ENCODE measurements at places on chromosomes 2 and 18.

DNA sequence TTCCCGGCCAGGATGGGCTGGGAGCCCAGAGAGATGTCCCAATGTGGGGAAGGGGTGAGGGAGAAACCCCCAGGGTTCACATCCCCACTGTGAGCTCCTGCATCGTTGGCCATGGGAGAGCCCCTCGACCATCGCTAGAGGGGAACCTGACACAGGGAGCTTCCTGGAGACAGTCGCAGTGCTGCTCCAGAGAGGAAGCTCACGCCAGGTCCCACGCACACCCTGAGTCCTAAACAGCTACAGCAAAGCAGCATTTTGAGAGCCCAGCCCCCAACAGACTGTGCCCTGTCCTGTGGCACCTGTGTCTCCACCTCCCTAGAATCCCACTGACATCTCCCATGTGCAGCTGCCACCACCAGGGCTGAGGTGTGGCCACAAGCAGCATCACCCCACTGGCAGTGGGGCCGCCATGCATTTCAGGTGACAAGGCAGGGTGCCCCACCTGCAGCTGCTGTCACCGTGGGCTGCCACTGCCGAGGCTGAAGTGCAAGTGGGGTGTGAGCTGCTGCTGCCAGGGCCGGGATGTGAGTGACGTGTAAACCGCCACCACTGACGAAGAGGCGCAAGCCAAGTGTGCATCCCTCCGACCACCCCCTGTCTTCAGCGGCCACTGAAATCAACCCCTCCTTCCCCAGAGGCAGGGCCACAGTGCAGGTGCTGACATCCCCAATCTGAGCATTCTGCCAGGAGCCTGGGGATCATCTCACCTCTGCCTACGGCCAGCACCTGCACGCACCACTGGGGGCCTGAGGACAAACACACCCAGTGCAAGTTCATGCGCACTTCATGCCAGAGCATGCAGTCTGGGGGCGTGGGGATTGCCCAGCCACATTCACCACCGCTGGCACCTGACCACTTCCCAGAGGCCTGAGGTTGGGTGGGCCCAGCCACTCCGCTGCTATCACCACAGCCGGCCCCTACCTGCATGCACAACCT is 467.7 kb upstream of the SALL3 start:
- DNase-seq = no peak

DNA sequence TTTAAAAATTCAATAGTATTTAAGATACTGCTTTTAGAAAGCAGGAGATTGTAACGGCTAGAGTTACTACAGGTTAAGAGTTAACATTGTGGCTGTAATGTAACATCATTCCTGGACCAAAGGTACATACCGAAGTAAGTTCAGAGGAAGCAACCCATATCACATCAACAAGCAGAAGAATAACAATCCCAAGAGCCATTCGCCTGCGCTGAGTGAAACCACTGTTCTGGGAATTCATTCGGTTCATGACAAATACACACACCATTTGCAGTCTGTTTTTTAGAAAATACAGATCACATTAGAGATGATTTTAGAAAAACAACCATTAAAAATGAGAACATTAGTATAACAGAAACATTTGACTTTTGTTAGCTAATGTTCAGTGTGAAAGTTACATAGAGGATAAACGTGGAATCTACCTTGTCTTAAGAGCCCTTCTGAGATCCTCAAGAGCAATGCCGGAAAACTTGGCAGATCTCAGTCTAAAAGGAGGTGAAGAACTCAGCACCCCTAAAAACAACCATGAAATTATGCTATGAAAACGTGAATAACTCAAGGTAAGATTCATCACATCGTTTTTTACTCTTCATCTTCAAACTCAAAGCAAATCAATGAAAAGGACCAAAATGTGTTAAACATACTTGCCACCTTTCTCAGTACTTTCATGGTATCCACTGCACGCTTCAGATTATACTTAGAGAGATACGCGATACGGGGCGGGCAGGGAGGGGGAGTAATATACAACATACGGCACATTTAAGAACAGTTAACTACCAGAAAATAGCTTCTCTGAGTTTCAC is 1.2 kb downstream of the SLC35F5 start:
- no peak for DNase-seq

DNA sequence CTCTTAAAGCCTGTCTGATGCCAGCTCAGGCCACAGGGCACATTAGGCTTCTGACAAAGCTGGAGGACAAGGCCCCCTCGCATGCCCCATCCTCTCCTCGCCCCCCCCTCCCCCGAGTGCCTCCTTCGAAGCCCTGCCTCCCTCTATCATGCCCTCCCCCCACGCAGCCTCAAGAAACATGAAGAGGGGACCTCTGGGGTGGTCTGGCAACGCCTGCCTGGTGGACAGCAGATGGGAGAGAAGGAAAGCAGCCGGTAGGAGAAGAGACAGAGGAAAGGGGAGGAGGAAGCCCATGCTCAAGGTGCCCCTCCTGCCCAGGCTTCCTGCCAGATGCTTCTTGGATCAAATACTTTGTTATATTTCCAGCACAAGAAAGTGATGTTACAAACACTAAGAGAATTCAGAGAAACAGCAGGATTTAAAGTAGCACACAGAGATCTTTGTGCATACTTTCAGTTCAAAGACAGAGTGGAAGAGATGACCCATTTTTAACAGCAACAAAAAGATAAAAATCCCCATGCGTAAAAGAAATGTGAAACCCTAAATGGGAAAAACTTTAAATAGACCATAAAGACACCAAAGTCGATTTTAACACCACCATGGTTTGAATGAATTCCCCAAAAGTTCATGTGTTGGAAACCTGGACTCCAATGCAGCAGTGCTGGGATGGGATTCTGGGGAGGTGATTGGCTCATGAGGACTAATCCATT is 19.0 kb downstream of the BOK start:
- DNase-seq = no peak

GRCh38 chr18:44709307-44710126 is 28.8 kb downstream of the SETBP1 start:
- DNase-seq = no peak

- DNase-seq = no peak
Observed at GRCh38 chr18:73639788-73640187, 507.8 kb downstream of the FBXO15 start.

- DNase-seq = no peak
Observed at GRCh38 chr2:3073041-3073595, 304.5 kb downstream of the EIPR1 start.

GRCh38 chr2:990970-991369 is 40.3 kb downstream of the SNTG2 start:
- DNase-seq = no peak

GRCh38 chr18:73136134-73136533 is 268.3 kb upstream of the NETO1 start:
- no peak for DNase-seq

DNA sequence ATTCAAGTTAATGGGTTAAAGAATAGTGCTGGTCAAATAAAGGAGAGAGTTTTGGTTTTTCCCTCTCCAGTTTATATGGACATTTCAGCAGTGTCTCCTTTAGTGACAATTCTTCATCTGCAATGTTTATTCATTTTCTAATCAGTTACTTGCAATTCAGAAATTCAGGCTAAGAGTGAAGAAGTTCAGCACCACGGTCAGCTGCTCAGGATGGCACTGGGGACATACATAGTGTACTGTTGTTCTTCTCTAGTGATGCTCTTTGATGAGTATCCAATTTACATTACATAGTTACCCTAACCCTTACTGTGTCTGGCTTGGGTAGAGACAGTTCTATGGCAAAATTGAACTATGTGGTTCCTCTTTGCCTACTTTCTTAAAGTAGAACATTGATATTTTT is 412.7 kb downstream of the CNTNAP5 start:
- peak; percentile 50 for DNase-seq

DNA sequence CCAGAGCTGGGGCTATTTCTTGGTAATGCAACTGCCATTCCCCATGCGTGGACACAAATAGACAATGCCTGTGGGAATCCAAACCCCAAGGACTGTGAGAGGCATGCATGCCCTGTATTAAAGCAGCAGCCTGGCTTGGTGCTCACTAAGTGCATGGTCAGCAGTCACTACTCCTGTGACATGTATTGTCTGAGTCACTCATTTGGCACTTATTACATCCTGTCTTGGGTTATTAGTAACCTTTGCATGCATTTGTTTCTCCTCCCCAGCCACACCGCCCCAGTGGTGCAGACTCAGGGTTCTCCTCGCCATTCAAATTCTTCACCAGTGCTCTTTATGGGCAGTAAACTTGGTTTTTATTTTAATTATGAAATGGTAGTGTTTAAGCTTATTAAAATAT is 30.2 kb downstream of the PRKCE start:
- no peak for DNase-seq

- DNase-seq = no peak
Observed at GRCh38 chr2:188785490-188785889, 188.7 kb upstream of the COL3A1 start.

DNA sequence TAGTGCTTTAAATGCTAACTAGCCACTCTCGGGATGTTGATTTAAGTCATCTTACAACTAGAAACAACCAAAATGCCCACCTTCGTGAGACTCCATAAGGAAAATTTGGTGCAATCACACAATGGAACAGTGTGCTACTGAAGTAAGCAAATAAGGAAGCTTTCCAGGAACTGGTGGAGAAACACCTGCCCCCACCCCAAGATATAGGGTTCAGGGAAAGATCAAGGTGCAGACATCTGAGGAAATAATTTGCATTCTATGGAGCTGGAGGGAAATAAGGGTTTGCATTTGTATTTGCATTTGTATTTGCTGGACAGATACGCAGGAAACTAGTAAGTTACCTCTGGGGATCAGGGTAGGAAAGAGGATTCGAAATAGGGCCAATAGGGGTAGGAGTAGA is 90.9 kb downstream of the ACAA2 start:
- no peak for DNase-seq

GRCh38 chr18:22344908-22345670 is 72.6 kb downstream of the CTAGE1 start:
- DNase-seq = no peak

DNA sequence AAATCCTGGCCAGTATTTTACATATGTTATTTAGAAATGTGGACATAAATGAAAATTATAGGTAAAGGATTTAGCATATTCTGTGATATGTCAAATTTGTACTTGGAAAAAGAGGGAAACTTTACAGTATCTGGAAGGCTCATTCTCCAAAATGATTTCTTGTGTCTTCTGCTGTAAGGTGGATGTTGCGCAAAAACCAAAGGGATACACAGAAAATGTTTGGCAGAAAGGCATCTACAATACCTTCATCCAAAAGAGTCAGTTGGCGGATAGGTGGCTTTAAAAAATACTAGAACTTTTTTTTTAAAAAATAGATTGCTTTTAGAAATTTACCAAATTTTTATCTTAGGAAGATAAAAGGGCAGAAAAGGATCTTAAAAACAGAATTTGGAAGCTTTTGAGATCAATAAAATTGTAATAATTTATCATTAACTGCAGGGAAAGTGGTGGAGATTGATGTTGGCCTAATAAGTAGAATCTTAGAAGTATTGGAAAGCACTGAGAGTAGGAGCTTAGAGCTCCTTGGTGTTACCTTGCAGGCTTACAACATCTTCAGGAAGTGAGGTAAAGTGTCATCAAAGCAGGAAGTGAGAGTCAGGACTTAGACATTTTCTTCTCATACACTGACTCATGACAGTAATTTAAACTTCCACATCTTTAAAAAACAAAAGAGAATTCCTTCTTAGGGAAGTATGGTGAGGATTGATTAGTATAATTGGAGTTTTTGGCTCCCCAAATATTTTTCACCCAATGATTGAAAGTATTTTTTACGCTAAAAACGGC is 2.1 kb downstream of the NABP1 start:
- no peak for DNase-seq

DNA sequence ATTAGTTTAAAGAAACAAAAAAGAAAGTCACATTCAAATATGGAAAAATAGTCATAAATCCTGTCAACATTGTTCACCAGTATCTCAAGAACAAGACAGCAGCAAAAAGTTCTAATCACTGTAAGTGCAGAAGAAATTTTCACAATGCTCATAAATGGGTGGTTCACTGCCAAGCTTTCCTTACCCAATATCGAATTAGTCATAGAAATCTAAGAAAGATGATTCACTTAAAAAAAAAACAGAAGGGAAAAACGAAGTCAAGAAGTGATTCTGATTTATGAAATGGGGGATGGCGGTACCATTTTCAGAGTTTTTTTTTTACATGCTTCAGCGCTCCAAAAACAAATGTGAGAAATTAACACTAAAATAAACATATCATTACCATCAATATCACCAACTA is 156.7 kb downstream of the EXOC6B start:
- DNase-seq = no peak

DNA sequence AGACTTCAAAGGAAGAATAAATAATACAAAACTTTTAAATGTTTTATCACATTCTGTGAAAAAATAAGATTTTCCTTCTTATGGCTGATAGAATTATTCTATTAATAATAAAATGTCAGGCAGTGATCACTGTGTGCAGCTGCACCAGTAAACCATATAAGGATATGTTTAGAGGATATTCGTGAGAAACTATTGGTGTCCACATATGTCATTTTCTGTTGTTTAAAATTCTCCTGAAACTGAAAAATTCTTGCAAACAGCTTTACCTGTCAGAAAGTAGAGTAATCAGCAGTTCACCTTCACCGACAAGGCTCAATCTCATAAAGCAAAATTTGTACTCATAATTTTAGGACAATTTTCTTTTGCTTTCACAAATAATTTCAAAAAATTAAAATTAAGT is 170.1 kb upstream of the KCNH7 start:
- DNase-seq = no peak

DNA sequence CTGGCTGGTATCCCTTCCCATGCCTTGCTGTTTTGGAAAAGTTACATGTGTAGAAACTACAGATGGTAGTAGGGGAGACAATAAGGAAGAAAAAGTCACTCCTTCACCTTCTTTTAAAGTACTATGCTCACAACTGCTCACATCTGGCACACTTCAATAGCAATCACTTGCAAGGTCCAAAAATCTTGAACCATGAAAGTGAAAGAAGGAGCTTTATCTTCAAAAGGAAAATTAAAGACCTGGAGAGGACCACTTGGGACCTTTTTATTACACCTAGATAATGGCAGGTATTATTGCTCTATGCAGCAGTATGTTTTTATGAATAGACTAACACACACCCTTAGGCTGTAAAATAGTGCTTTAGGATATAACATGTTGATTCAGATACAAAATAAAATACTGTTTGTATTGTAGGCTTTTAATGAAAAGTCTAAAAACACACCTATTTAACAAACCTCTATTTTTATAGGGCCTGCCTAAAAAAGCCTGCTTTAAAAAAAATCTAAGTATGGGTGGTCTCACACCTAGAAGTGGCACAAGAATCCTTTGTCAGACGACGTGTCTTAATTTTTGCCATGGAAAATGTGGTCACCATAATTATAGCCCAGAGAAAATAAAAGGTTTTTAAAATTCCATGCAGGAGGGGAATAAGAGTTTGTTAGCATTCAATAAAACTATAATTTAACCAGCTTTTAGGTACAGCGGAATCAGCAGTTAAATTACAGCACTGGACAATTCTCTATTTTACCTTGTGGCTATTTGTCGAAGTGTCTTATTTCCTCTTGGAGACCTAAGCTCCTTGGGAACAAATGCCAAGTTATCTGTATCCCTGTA is 124.0 kb downstream of the BCL2 start:
- no peak for DNase-seq

GRCh38 chr2:112795774-112796173 is 11.5 kb upstream of the IL1A start:
- DNase-seq = no peak

- no peak for DNase-seq
Observed at GRCh38 chr18:8990276-8991031, 112.0 kb upstream of the NDUFV2 start.

Data from endothelial cell (in vitro differentiated cells).